ENCODE measurements at places on chromosomes 12 and 14.

DNA sequence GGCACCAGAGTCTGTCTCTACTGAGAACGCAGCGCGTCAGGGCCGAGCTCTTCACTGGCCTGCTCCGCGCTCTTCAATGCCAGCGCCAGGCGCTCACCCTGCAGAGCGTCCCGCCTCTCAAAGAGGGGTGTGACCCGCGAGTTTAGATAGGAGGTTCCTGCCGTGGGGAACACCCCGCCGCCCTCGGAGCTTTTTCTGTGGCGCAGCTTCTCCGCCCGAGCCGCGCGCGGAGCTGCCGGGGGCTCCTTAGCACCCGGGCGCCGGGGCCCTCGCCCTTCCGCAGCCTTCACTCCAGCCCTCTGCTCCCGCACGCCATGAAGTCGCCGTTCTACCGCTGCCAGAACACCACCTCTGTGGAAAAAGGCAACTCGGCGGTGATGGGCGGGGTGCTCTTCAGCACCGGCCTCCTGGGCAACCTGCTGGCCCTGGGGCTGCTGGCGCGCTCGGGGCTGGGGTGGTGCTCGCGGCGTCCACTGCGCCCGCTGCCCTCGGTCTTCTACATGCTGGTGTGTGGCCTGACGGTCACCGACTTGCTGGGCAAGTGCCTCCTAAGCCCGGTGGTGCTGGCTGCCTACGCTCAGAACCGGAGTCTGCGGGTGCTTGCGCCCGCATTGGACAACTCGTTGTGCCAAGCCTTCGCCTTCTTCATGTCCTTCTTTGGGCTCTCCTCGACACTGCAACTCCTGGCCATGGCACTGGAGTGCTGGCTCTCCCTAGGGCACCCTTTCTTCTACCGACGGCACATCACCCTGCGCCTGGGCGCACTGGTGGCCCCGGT is at the start of gene PTGDR:
Gene PTGDR, plus strand, starts transcription at position 198 of the 778 bp plus-strand sequence. Its CDS starts 117 bp downstream, at position 315.
- DNase-seq = no peak

GRCh38 chr12:78712834-78713481 is 151.6 kb upstream of the SYT1 start:
- no peak for DNase-seq

GRCh38 chr12:129670256-129670920 is 233.4 kb downstream of the TMEM132D start:
- no peak for DNase-seq

- no peak for DNase-seq
Measured at GRCh38 chr14:94570440-94570839, 9.2 kb downstream of the SERPINA4 start.

DNA sequence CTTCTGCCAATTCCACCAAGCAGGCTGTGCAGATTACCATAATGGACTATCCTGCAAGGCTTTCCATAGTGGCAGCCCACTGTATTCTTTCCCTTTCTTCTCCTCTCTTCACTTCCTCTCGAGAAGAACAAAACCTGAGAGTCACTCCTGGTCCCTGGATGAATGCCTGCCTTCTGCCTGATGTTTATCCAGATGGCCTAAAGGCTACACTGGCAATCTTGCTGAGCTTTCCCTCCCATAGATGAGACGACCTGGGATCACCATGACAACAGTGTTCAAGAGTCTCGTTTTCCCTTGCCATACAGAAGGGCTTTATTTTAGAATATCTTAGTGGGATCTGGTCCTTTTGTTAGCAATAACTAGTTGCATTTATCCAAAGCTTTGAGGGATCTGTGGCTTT is 142.3 kb downstream of the RTN1 start:
- no peak for DNase-seq

DNA sequence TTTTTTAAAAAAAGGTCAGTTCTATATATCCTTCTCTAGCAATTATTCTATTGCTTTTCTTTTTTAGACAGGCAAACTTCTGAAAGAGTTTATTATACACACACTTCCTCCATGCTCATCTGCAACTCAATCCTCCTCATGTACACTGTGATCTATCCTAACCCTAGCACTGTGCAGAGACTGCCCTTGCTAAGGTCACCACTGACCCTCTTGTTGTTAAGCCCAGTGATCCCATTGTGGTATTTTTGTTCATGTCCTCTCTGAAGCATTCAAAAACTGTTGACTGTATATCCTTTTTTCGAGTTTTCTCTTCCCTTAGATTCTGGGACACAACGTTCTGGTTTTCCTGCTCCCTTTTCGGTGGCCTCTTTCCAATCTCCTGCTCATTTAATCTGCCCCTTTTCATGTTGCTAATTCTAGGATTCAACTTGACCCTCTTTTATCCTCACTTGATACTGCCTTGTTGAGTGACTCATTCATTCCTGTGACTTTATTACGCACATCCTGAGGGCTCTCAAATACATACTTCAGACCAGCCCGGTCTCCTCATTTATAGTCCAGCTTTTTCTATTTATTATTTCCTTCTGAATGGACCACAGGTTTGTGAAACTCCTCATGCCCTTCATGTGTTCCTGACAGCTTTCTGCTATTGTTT is 53.9 kb upstream of the PTPRB start:
- peak; percentile 26 for DNase-seq

- no peak for DNase-seq
Measured at GRCh38 chr12:20588042-20588441, 107.1 kb upstream of the SLCO1C1 start.

DNA sequence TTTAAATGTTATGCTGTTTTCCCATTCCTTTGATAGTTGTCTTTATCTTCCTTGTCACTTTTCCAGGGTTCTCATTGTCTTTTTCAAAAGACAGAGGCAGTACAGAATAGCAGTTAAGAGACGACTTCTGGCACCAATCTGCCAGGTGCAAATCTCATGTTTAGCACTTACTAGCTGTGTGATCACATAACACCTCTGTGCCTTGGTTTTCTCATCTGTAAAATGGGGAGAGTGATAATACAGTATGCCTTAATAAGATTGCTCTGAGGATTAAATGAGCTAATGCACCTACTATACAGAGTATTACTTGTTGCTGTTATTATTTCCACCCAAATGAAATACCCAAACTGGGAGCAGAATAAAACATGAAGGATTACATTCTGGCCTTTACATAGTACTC is 4.8 kb downstream of the GPR135 start:
- DNase-seq = no peak

DNA sequence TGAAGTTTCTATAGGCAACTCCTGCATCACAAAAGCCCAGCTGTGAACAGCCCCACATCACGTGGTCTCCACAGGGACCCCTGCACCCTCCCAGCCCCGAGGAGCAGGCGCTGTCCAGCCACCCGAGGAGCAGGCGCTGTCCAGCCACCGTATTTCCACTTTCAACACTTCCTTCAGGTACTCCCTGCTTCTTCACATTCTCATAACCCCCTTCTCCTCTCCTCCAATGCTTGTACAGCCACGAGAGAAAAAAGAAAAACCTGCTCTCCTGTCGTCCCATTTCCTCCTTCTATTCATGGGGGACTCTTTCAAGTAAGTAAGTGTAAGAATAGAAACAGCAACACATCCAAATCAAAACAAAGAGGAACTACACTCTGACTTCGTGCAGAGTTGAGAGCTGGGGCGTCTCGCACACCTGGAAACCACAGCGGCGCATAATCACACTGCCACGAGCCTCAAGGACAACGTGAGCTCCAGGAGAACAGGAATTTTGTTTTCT is 11.9 kb downstream of the CDC42BPB start:
- DNase-seq = no peak

DNA sequence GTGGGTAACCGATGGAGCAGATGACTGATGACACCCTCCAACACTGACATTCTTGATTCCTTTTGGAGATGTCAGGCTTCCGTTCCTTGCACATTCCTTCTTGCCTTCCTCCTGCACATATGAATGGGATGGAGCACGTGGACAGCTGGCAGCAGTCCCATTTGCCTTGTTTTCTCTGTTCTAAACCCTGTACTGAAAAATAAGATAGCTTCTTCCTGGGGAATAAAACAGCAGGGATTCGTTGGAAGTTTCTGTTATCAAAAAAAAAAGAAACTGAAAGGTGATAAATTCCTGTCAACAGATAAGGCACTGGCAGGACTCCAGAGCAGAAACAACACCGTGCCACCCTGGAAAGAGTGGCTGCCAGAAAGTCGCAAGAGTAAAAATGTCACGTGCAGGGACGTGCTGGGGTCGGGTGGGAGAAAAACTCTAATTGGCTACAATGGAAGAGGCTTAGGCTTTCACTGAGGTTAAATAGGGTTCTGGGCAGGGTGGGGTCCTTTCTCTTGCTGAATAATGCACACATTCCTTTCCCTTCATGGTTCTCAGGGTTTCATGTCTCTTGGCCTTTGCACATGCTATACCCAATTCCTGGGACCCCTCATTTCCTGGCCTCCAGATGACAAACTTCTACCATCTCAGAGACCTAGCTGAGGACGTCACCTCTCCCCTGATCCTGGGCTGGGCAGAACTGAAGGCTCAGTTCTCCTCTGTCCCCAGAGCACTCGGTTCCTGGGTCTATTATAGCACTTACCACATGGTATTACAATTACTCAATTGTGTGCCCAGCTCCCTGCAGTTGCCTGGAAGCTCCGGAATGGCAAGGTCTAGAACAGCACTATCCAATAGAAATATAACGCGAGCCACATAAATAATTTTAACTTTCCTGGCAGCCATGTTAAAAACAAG is 7.0 kb upstream of the NUAK1 start:
- DNase-seq = no peak

DNA sequence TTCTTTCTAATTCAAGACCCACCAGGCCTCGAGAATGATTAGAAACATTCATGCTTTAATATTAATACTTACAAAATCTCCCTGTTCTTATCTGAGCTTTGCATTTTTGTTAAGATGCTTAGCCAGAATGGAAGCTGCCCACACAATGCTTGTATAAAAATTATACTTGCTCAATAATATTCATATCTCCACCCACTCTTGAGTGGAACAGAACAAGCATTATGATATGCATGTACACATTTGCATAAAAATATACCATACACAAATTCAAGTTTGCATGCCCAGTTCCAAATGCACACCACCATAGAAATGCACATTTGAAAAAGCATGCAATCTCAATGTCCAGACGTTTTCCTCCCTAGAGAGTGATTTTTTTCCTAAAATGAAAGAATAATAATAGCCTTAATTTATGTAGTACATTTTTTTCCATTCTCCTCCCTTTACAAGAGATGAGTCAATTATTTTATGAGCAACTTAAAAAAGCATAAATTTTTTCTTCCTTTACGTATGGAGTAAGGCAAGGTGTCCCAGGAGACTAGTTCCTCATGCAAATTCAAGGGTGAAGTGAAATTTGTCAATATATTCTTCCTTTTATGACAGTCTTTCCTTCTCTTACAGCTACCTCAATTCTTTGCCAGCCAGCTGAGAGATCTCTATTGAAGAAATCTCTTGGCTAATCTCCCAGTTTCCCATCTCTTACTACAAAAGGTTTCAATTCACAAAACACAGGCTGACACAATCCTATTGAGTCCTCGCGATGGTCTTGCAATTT is 313.1 kb upstream of the GARIN6 start:
- no peak for DNase-seq

DNA sequence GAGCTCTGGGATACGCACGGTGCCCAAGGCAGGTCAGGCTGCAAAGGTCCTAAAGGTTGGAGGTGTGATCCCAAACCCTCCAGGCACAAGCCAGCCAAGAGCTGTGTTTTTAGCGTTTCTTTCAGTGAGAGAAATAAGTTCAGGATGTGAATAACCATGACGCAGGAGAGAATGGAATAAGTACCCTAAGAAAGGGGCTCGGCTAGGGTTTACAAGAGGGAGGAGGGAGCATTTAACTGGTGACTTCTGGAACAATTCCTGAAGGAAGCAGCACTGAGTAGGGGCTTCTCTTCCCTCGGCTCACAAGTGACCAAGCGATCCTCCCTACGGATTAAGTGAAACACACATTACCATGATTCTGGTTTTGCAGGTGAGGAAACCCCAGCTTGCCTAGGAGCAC is 29.4 kb downstream of the SSH1 start:
- DNase-seq = no peak

GRCh38 chr14:95231966-95232633 is 74.8 kb upstream of the DICER1 start:
- no peak for DNase-seq

GRCh38 chr14:89040460-89041256 is 216.2 kb downstream of the TTC8 start:
- peak; percentile 90 for DNase-seq

DNA sequence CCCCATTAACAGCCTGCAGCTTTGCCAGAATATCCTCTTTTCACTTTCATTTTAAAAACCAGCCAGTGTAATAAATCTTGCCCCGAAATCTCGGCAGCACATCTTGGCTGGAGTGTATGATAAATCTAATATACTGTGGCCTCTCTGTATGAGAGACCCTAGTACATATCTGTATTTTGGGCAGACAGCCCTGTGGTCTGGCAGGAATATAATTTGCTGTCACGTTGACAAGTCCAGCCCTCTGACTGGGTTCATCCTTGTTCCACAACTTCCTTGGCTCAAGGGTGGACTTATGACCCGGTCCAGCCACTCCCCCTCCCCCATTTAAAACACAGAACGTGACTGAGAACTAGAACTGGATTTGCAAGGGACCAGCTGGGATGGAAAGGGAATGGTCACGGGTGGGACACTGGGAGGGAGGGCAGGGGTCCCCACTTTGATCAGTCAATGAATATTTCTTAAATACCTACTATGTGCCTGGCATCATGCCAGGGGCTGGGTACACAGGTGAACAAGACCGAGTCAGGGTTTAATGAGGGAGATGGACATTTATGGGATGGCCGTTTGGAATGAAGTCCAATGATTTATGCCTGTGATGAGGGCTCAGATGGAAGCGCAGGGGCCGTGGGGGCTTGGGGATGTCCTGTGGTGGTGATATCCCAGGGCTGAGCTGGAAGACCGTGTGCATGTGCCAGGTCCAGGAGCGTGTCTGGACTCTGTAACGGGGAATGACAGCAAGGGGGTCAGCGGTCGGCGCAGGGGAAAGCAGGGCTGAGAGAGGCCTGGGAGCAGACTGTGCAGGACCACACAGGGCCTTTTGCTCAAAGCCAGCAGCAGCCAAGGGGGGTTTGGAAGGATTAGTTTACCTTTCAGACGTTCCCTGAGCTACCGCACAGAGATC is 190.5 kb downstream of the PHETA1 start:
- no peak for DNase-seq

GRCh38 chr12:22828066-22828465 is 203.1 kb downstream of the ETNK1 start:
- no peak for DNase-seq

- DNase-seq = no peak
Measured at GRCh38 chr12:94550964-94551363, 91.3 kb upstream of the CEP83 start.

- no peak for DNase-seq
Measured at GRCh38 chr14:61511558-61511948, 183.8 kb upstream of the HIF1A start.

DNA sequence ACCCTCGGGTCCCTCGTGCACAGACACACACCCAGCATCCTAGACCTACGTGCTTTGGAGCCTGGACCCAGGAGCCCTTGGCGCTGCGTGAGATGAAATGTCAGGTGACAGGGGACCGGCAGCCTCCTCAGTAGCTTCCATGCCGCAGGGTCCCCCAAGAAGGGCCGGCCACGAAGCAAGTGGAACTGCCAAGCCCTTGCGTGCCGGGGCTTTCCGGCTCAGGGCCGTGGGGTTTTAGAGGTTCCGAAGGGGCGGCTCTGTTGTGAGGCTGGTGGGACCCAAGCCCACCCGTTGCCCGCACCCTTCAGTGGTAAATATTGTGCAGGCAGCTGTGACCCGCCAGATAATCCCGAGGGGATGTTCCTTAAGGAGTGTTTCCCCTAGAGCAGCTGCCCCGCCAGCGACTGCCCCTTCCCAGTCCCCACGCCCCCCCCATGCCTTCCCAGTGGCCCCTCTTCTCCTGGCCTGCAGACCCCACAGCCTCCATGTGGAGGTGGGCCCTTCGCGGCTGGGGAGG is 133.7 kb downstream of the ADGRD1 start:
- DNase-seq = no peak

All from skeletal muscle cell (primary cell).